ENCODE measurements at places on chromosomes 5 and 9.

GRCh38 chr5:116358911-116359418 is 215.7 kb downstream of the SEMA6A start:
- no peak for DNase-seq

DNA sequence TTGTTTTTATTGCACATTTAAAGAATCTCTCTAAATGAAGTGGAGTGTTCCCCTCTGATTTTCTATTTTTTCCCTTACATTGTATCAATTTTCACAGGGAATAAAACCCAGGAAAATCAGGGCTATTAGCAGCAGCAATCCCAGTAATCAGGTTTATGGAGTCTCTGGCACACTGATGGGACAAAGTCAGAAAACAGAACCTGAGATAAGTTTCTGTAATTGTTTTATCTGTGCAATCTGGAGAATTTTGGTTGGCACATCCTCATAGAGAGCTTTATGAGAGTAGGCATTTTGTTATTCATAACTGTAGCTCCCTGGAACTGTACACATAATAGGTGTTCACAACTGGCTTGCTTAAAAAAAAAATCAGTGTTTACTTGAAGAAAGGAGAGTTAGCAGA is 96.9 kb upstream of the IL6ST start:
- DNase-seq = no peak

- peak; percentile 55 for DNase-seq
Observed at GRCh38 chr5:89213573-89213972, 330.6 kb upstream of the MEF2C start.

DNA sequence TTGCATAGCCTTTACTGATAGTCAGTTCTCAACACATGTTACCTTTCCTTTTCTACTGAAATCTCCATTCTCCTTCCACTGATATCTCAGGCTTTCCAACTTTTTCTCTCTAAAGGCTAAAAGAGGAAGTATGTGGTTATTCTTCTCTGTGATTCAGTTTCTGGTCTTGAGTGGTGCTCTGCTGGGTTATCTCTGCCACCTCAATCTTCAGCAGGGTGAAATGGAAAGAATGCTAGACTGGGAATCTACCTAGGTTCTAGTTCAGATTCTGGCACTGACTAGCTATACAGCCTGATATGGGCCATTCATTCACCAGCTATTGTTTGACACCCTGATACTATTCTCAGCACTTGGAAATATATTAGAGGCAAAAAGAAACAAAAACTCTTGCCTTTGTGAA is 124.9 kb upstream of the GRIA1 start:
- DNase-seq = no peak

- no peak for DNase-seq
Observed at GRCh38 chr5:71666321-71666720, 52.8 kb upstream of the CARTPT start.

- no peak for DNase-seq
Observed at GRCh38 chr9:6034954-6035353, 19.5 kb upstream of the RANBP6 start.

- no peak for DNase-seq
Observed at GRCh38 chr9:99197987-99198386, 23.8 kb downstream of the ALG2 start.

DNA sequence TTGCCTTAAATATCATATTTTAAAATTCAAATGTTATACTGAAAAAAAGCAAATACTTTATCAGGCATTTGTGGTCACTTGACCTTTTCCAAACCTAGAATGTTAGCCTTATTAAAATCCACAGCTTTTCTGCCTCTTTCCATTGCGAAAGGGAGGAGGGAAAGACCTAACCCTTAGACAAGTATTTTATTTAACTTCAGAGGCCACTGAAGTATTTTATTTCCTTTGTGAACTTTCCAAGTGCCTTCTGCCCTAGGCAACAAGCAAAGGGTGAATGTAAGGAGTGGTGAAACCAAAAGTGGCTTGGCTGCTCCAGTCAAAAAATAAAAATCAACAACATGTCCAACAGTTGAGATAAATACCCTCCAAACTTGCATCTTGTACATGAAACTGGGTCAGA is 376.1 kb downstream of the EFNA5 start:
- no peak for DNase-seq

- DNase-seq = no peak
Observed at GRCh38 chr9:114448706-114449105, 56.6 kb downstream of the WHRN start.

Measured in left hindlimb (tissue), 1 donor.